Activated naive CD8-positive, alpha-beta T cell treated with anti-CD3 and anti-CD28 coated beads for 36 hours (primary cell): ENCODE measurements at places on chromosomes 4 and X.
A peak's percentile ranks its signal among the peaks of the same experiment; 100 is the strongest.

DNA sequence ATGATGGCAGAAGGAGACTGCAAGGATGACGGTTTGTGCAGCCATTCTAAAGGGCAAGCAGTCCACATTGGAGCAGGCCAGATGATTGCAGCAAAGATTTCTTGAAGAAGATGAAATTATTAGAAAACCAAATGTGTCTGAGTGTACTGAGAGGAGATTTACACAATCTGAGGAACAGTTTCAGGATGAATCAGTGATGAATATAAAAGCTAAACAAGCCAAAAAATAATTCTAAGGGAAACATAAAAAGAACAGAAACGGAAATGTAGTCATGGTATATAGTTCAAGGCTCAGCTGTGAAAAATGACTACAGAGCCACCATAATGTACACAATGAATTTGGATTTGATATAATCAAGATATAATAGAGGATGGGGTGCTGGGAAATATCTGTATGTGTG is 168.5 kb downstream of the PDGFC start:
- no peak for DNase-seq

DNA sequence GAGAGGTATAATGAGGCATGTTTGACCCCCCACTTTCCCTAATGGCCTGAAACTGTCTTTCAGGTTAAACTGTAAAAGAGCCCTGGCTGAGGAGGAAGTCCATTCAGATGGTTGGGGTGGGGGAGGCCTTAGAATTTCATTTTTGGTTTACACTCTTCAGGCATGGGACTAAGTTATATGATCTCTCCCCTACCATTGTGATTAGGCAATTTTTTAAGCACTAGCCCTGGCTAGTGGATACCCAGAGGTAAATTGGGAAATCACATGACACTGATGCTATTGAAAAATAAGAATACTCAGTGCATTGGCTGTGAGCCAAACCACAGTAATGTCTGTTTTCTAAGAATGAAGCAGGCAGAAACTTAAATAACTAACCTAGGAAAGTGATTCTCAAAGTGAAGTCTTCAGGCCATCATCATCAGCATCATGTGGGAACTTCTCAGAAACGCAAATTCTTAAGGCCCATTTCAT is 149.7 kb downstream of the RRAGB start:
- peak; percentile 2 for DNase-seq

- DNase-seq: no peak
Measured at GRCh38 chrX:57901466-57901865, 8.8 kb downstream of the ZXDA start.

- DNase-seq: no peak
Measured at GRCh38 chr4:109301651-109302360, 652 bp downstream of the COL25A1 start.

DNA sequence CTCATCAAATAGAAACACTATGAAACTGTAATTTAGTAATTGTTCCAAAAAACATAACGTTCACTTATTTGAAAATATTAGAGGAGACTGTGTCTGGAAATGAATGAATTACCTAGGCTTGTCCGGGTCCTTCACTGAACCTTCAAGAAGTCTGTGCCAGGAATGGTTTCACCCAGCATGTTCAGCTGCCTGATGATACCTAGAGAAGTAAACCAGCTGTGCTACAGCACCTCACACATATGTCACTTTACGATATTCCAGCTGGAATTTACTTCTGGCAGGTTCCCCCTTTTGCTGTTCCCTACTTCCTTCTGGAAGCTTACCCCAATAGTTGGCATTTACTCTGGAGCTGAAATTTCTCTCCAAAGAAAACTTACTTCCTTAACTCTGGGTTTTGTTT is 906.5 kb downstream of the FAT4 start:
- DNase-seq: no peak

DNA sequence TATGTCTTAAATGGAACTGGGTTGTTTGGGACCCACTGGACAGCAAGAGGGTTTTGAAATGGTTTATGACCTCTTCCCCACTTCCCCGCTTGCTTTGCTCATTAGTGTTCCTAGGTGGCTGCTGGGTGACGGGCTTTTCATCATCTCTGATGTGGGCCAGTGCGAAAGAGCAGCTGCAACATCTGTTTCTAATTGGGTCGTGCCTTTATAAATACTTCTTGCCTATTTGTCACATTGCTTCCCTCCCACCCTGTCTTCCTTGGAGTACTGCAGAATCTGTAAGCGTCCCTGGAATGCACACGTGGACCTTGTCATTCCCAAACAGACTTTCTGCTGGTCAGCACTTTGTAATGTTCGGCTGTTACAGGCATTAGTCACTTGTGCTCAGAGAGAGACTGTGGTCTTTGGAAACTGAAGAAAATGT is 35.2 kb downstream of the SEPTIN11 start:
- no peak for DNase-seq
